ENCODE measurements at places on chromosomes 5 and 9.

- DNase-seq: no peak
Observed at GRCh38 chr5:98104454-98105188, 668.8 kb upstream of the RGMB start.

DNA sequence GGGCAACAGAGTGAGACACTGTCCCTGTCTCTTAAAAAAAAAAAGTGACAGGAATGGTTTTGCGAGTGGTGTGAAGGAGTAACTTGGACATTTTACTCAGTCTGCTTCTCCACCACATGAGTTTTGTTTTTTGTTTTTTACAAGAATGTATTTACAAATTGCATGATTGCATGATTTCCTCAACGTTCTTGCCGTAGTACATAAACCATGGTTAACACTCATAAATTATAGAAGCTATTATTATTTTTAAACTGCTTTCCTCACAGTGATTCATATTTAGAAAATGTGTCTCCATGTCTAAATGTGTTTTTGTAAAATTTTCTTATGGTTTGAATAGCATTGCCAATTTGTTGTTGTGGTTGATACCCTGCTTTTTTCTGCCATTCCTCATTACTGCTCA is 220.0 kb downstream of the GOLPH3 start:
- no peak for DNase-seq

GRCh38 chr5:160726721-160727120 is 125.3 kb downstream of the ATP10B start:
- no peak for DNase-seq

GRCh38 chr5:38528162-38528703 is 28.2 kb downstream of the LIFR start:
- DNase-seq: no peak
